ENCODE measurements at places on chromosomes 11 and 22.

DNA sequence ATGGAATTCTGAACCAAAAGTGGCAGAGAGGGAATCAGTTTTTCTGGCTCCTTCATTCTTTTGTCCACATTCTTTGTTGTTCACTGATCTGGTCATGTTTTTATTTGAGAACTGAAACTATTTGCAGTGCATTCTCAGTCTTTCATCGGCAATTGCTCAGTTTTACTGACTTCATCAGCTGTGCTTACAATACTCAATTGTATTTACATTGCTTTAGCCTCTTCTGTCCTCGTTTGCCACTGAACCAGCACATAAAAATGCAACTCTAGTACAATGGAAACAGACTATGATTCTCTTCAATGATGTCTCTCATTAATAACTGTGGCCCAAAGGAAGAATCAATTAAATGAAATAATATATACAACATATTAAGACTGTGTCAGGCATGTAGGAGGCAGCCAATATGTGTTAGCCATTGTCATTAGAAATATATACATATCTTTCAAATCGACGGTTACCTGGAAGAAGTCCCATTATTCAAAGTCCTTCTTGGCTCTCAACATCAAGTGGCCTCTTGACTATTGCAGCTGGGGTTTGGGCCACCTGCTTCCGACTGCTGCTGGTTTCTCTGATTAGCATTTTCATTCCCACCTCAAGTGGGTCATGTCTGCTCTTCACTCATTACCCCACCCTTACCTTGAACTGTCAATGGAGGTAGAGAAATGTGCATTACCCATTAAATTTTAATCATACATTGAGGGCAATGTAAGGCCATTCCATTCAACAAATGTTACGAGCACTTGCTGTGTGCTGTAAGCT, 600.1 kb downstream of the INSC start:
- no peak for DNase-seq

- DNase-seq, result no peak
Measured at GRCh38 chr11:2776351-2777061, 76.7 kb upstream of the KCNQ1OT1 start.

DNA sequence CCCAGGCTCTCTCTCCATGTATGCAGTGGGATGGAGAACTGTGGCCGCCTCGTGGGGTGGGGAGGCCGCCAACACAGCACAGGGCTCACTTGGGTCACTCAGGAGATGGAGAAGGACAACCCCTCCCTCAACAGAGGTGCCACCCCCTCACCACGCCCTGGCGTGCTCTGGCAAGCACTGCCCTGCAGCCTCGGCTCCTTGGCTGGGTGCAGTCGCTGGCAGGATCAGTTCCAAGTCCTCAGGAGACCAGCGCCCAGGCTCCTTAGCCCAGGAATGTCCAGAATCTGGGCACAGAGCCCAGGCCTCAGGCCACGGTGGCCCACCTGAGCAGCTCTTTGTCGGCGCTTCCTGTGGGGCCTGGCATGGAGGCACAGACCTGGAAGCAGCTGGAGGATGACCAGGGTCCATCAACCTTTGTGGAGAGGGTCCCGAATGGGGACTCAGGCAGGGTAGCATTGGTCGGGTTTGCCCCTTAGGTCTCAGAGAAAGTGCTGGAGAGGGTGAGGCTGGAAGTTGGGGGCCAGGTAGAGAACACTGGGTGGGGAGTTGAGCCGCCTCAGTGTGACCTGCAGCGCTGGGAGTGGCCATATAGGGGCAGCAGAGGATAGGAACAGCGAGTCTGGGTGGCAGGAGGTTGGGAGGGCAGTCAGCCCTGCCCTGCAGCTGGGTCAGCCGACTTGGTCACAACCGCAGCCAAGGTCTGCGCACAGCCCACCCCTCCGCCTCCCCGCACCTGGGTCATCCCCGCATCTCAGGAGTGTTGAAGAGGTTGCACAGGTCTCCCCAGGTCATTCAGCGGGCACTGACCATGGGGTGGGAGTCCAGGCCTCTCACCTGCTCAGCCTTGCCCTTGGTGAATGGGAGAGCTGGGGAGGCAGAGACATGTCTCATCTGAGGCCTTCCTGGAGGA, 8.2 kb downstream of the SUSD2 start:
- DNase-seq, result peak; percentile 29

GRCh38 chr11:62295504-62295903, 3.4 kb downstream of the SCGB1D4 start:
- no peak for DNase-seq
